ENCODE measurements at places on chromosomes 16 and 17. TPM values are rescaled to one million over a fixed set of nuclear protein-coding genes. Genes with fewer than 3 reads are reported as not detected.

GRCh38 chr16:35868630-35869029 lies 2409.2 kb downstream of the TP53TG3F start:
- no peak for DNase-seq

DNA sequence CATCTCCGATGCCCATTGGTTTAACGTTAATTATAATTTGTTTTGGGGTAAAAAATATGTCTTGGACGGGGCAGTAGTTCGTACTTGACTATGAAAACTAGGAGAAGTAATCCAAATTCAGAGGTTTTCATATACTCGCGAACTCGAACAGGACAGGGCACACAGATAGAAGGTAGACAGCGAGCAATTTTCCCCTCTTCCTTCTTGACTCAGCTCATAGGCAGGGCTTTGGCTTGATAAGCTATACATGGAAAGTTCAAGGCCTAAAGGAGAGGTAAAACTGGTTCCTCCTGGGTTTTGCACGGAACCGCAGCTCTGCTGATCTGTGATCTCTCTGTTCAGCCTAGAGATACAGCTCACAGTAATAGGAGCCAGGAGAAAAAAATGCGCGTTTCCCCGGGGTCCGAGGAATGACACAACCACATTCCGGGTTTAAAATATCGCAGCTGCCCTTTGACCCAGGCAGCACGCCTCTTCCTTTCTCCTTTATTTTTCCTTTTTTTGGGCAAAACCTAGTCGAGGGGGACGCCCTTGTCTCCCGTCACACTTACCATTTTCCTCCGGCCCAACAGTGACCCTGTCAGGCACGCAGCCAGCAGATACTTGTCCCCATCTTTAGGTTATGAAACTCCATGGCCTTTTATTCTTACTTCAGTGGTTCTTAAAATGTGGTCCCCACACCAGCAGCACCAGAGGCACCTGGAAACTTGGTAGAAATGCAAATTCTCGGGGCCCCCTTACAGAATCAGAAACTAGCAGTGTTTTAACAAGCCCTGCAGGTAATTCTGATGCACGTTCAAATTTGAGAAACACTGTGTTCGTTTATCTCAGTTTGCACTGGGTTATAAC lies 1.7 kb upstream of the LASP1 start:
- no peak for DNase-seq

DNA sequence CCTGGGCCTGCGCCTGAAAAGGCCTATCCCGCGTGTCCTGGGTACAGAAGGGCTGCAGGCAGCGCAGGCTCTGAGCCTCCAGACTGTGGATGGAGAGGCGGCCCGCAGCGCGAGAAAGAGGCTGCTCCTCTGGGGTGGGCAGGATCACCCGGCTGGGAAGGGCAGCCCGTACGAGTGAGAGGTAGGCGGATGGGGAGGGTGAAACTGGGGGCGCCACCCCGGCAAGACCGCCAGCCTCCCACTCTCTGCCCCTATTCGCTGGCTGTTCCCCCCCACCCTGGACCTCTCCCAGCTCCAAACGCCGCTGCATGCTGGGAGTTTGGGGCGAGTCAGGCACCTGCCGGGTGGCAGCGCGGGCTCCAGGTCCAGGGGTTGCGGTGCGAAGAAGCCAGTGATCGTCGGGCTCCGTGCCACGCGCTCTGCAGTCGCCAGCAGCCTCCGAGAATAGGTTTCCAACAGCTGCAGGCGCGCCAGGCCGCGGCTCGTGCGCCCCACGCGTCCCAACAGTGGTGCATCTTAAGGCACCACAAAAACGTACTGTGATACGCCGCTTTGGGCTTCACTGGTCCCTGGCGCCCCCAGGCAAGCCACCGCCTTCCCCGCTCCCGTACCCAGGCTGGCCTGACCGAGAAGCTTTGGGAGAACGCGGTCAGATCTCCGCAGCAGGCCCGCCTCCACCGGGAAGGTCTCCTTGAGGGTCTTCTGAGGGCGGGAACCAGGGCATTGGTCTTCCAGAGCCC lies 1.1 kb downstream of the NOXO1 start:
- no peak for DNase-seq

Gene KRT32
- not detected for polyA plus RNA-seq

- DNase-seq: peak; percentile 4
Measured at GRCh38 chr16:5166486-5166885, 68.9 kb upstream of the EEF2KMT start.

Gene CYTH1
- polyA plus RNA-seq: 25.3 TPM

DNA sequence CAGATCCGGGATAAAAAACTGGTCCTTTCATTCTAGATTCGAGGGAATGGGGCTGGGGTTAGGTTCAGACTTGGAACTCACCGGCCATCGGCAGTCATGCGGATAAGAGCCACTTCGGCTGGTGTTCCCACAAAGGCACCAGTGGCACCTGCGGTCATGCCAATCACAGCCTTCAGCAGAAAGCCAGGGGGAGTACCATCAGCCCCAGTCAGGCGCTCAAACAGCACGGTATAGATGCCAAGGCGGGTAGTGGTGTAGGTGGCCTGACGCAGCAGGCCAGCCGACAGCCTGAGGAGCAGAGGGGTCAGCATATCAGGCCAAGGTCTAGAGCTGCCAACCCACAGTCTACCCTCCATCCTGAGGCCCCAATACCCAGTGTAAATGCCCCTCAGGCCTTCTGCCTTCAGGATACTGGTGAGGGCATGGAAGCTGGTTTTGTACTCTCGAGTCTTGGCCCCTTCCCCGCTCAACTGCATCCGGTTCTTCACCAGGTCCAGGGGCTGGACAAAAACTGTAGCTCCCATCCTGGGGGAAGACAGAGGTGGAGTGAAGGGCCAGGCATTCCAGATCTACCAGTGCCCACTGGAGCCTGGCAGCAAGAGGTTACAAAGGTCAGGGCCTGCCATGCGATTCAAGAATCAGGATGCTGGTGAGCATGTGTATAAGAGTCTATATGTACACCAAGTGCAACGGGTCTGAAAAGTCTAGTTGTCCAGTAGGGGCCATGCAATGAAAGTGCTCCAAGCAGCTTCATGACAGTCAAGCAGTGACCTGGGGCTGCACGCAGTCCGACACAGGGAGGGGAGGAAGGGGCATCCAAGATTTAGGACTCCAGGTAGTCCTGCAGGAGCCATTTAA lies 929 bp downstream of the SLC25A11 start:
- DNase-seq: peak; percentile 57

Data from kidney (tissue), 22 donors.